ENCODE measurements at places on chromosomes 6 and 20.

DNA sequence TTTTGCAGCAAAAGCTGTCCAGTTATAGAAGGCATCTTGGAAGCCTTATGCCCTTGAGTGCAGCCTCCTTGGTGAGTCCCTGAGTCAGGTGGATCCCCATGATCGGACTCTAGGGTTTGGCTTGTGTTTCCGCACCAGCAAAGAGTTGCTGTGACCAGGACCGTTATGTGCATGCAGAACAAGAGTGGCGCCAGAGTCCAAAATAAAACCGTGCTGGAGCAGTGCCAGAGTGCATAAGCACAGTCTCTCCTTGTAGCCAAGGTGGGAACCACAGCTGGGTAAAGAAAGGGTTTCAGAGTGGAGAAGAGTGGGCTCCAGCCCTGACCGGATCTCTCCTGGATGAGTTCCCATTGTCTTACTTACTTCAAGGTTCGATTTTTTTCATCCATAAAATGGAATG lies 58.6 kb downstream of the FOXA2 start:
- no peak for DNase-seq

DNA sequence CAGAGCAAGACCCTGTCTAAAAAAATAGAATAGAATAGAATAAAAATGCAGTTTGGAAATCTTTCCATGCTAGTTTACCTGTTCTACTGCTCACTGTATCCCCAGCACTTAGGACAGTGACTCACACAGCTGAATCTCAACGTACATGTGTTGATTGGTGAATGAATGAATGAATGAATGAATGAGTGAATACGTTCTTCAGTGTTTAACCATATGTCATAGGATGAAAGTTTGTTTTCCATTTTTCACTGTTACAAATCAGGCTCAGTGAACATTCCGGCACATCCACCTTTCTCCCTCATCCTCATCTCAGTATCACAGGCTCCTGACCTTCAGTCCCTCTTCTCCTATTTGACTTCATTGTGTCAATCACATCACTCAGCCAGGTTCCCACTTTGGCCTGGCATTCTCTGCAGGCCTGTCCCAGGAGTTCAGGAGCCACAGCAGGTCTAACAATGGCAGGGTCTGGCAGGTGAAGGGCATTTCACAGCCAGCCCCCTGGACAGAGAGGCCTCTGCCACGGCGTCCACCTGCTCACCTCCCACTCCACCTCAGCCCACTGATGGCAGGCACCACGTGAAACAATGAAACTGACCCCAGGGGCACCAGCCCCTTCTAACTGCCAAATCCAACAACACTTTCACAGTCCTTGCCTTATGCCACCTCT lies 7.9 kb downstream of the ZC3H12D start:
- no peak for DNase-seq

GRCh38 chr20:63687419-63688178 lies 8.9 kb upstream of the TNFRSF6B start:
- no peak for DNase-seq

- no peak for DNase-seq
These were observed 505.9 kb upstream of the BTBD3 start for GRCh38 chr20:11411765-11412164.

- no peak for DNase-seq
These were observed 477 bp upstream of the ITPA start for GRCh38 chr20:3208786-3209256.

- DNase-seq: no peak
These were observed 37.5 kb downstream of the HNF4A start for GRCh38 chr20:44392776-44393607.

- no peak for DNase-seq
These were observed at the start of gene FRK for GRCh38 chr6:116060572-116061283. FRK (minus strand) TSS chr6:116060891; CDS start chr6:116060311, 580 bp downstream.

DNA sequence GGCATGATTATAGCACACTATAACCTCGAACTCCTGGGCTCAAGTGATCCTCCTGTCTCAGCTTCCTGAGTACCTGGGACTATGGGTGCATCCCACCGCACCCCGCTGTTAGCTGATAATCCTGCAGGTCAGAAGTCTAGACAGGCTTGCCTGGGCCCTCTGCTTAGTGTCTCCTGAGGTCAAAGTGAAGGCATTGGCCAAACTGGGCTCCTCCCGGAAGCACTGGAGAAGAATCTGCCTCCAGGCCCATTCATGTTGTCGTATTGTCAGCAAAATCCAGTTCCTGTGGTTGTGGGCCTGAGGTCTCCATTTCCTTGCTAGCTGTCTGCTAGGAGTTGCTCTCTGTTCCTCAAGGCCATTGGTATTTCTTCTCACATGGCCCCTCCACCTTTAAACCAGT lies 6.3 kb upstream of the MROH8 start:
- no peak for DNase-seq

GRCh38 chr6:170221753-170222400 lies 69.0 kb downstream of the DLL1 start:
- DNase-seq: no peak

DNA sequence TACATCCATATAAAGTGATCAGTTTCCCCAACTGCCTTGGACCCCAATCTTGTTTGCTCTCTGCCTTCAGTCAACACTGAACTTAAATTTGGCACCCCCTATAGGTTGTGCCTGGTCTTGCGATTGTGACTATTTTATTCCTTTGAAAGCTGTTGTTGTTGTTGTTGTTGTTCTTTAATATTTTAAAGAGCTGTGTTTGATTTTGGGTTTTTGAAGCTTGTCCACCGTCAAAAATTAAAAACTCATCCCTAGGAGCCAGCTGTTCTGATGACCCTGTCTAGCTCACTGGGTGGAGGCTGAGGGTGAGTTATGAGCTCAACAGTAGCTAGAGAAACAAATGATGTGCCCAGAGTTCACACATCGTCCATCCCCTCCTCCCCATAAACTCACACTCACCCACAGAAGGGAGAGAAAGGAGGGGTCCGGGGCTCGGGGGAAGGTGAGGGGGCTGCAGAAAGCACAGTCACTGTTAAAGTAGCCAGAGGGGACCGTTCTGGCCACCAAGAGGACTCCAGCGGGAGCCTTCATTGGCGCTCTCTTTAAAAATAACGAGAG lies 4.0 kb downstream of the SIM1 start:
- no peak for DNase-seq

- no peak for DNase-seq
These were observed 2.6 kb upstream of the TAAR6 start for GRCh38 chr6:132567566-132567965.

DNA sequence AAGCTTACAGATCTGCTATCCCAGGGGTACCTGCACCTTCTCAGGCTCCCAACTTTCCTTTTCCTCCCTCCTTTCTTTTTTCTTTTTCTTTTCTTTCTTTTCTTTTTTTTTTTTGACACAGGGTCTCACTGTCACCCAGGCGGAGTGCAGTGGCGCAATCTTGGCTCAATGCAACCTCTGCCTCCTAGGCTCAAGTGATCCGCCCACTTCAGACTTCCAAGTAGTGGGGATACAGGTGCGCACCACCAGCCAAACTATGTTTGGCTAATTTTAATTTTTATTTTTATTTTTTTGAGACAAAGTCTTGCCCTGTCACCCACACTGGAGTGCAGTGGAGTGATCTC lies 36.0 kb downstream of the PIM1 start:
- DNase-seq: no peak

GRCh38 chr6:52840763-52841585 lies at the start of gene GSTA5:
GSTA5 (minus strand) TSS chr6:52840813.
- no peak for DNase-seq

DNA sequence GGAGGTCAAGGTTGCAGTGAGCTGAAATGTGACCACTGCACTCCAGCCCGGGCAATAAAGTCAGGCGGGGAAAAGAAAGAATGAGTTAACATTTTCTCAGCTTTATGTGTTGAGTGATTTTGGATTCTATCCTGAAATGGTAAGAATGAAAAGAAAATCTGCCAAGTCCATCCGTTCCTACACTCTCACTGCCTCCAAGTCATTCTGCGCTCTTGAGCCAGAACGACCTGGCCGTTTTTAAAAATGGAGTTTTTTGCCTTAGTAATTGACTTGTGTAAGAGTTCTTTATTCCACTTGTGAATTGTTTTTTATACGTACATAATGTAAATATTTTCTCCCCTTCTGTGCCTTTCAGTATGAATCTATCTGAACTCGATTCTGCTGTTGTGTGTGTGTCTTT lies 28.7 kb downstream of the DNAJC5 start:
- no peak for DNase-seq

DNA sequence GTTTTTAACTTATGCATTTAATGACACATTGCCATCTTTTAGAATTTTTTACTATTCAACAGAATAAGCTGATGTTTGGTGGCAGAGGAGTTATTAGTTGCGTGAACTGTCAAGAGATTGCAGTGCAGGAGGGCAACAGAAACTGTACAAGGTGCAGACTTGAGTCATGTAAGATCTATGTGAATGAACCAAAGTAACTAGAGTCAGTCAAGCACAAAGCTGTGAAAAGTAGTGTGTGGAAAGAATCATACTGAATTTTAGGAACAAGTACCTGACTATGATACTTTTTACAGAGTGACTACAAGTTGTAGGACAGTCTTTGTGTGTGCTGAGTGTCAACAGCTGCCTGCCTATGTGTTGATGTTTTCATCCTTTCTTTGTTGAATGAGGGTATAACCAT lies 2.7 kb upstream of the C6orf163 start:
- DNase-seq: no peak

DNA sequence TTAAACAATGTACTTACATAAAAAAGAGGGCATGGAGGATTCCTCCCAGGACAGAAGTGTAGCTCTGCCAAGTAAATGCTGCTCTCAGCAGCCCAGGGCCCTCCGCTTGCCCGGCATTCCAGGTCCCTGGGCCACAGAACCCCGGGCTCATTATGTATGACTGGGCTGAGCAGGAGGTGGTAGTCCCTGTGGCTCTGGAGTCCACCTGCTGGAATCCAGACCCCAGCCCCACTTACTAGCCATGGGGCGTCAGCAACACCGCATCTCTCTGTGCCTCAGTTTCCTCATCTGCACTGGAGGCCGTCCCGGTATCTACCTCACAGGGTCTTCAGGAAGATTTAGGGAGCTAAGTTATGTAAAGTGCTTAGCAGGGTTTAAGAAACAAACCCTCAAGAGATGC lies 55.4 kb downstream of the PSMG4 start:
- DNase-seq: no peak

- no peak for DNase-seq
These were observed 143.0 kb upstream of the TNFAIP3 start for GRCh38 chr6:137724018-137724403.

- no peak for DNase-seq
These were observed 63.3 kb downstream of the SMLR1 start for GRCh38 chr6:130890521-130890971.

- DNase-seq: no peak
These were observed 125.7 kb downstream of the CRYBG1 start for GRCh38 chr6:106486236-106486635.

GRCh38 chr6:158916617-158917016 lies 83.4 kb downstream of the RSPH3 start:
- DNase-seq: no peak

GRCh38 chr6:143005816-143006215 lies 54.9 kb upstream of the AIG1 start:
- DNase-seq: no peak

GRCh38 chr6:3228046-3228671 lies 706 bp upstream of the TUBB2B start:
- peak; percentile 69 for DNase-seq

DNA sequence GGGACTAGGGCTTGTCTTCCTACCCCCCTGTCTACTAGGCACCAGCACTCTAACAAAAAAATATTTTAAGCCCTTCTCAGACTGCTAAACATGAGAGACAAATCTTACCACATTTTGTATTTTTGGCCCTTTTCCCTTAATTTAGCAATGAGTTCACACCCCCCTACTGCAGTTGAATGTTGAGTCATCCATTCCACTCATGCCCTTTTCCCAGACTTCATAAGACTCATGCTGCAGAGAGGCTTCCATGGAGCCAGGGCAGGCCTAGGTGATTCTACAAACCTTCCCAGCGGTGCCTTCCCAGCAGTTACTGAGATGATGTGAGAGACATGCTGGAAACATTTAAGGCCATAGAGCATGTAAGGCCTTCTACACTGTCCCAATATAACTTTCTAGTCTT lies 53.9 kb downstream of the PXDC1 start:
- DNase-seq: no peak

DNA sequence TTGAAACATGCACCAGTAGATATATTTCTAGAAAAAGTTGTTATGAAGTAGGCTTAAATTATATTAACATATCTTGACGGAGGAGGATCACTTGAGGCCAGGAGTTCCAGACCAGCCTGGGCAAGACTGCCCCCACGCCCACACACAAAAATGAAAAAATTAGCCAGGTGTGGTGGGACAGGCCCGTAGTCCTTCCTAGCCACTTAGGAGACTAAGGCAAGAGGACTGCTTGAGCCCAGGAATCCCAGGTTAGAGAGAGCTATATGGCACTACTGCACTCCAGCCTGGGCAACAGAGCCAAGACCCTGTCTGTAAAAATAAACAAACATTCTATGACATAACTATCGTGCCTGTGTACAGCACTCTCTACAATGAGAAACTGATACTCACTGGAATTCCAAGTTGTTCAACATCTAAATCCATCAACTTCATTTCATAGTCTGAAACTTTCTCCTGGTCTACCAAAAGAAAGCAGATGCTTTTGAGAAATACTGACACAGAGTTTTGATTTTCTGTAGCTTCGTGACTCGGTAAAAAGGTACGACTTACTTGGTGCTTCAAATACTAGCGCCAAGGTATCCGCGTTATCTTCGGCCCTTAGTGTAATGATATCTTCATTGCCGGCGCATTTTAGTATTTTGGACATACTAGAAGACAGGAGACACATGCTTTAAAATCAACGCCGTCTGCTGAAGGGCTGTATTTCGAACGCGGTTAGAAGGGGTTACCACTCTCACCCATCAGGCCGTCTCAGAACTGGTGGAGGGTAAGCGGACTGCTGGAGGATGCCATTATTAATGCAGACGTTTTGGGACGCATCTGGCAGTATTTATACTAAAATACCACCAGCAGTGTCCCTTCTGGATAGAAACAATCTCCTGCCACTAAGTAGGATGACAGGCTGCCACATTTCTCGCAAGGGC lies 1.3 kb downstream of the PCNA start:
- no peak for DNase-seq

- no peak for DNase-seq
These were observed 31.4 kb downstream of the TBC1D32 start for GRCh38 chr6:121302882-121303281.

- DNase-seq: peak; percentile 27
These were observed 366.3 kb downstream of the CDKAL1 start for GRCh38 chr6:20900389-20901160.

DNA sequence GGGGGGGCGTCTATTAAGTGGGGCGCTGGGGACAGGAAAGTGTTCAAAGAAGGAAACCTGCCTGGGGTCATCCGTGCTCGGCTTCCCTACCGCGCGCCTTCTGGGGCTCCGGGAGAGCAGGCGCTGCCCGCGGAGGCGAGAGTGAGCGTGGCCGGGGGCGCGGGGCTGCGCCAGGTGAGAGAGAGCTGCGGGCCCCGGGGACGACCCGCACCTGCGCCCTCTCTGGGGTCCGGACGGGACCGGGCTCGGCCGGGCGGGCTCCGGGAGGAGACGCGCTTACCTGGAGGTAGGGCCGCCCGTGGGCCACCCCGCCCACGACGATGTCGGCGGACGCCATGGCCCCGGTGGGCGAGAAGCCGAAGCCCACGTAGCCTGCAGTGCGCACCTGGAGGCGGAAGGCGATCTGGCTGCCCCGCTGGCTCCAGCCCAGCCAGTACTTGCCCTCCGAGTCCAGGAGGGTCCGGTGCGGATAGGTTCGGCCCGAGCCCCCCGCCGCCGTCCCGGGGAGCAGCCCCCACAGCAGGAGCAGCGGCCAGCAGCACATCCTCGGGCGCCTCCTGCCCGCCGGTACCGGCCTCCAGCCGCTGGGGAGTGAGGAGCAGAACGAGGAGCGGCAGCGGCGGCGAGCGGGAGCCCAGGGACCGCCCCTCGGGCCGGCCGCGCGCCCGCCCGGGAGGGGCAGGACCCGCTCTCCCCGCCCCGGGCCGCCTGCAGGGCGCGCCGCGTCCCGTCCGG lies at the start of gene MOXD1:
TSS of gene MOXD1 (minus strand) at position 593 of the 735 bp plus-strand sequence. CDS start at position 544, 49 bp downstream.
- no peak for DNase-seq
